Stimulated activated CD8-positive, alpha-beta memory T cell treated with anti-CD3 and anti-CD28 coated beads, Interleukin-2, amount 100 ng/mL, for 1 hour (primary cell): ENCODE measurements at places on chromosomes 6 and 20.

DNA sequence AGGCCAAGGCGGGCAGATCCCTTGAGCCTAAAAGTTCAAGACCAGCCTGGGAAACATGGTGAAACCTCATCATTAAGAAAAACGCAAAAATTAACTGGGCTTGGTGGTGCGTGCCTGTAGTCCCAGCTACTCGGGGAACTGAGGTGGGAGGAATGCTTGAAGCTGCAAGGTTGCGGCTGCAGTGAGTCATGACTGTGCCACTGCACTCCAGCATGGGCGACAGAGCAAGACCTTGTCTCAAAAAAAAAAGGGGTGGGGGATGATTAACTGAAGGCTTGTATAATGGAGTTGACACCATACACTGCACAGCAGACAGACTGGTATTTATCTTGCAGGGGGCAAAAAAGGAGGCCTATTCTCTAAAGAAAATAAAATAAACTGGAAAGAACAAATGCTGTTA is 27.7 kb downstream of the SRPK1 start:
- no peak for DNase-seq

GRCh38 chr6:25224242-25224641 is 54.9 kb upstream of the CARMIL1 start:
- DNase-seq: no peak

GRCh38 chr6:113432521-113433334 is 424.4 kb upstream of the MARCKS start:
- no peak for DNase-seq

- DNase-seq: no peak
Measured at GRCh38 chr20:35743693-35744491, 1.8 kb upstream of the RBM39 start.

- no peak for DNase-seq
Measured at GRCh38 chr6:141361559-141361958, 771.2 kb upstream of the GJE1 start.

- no peak for DNase-seq
Measured at GRCh38 chr6:106763361-106763760, 134.0 kb downstream of the QRSL1 start.
